Fibroblast of skin of scalp (primary cell): ENCODE measurements at places on chromosomes 3 and 15.

GRCh38 chr3:21509731-21510470 is 241.1 kb downstream of the ZNF385D start:
- DNase-seq, result no peak

DNA sequence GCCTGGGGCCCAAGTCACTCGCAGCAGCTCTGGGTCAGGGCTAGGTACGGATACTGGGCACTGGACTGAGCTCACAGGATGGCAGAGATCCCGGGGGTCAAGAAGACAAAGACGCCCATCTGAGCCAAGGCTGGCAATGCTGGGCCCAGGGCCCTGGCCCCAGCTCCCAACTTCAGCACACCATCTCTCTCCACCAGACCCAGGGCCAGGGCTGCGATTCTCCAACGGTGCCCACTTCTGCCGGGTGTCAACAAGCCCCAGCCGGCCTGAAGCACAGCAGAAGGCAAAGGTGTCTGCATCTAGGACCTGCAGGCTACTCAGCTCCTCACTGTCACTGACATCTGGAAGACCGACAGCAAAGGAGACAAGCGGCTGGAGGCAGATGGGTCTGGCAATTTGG is 8.6 kb downstream of the WDR73 start:
- DNase-seq, result no peak

DNA sequence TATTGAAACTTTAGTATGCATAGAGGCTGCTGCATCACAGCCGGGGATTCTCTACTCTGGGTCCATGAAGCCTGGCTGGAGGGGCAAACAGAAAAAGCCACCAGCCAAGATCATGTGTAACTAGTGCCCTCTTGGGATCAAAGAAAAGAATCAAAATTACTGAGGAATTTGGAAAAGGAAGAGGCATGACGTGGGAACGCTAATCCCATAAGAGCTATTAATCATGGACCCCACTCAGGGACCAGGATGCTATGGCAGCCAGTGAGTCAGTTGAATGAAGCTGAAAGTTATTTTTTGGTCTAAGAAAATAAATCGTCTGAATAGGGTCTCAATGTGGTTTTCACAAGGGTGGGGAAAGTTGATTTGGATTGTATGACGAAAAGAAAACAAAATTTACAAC is 1165.1 kb downstream of the ROBO2 start:
- peak; percentile 98 for DNase-seq

- no peak for DNase-seq
Measured at GRCh38 chr3:67008388-67008787, 10.3 kb downstream of the KBTBD8 start.
